ENCODE measurements at places on chromosomes 12 and 14.
A peak's percentile ranks its signal among the peaks of the same experiment; 100 is the strongest.

GRCh38 chr12:4829793-4830162 is 79.9 kb upstream of the KCNA1 start:
- DNase-seq, result no peak

GRCh38 chr14:54342806-54343205 is 54.0 kb upstream of the CDKN3 start:
- no peak for DNase-seq

DNA sequence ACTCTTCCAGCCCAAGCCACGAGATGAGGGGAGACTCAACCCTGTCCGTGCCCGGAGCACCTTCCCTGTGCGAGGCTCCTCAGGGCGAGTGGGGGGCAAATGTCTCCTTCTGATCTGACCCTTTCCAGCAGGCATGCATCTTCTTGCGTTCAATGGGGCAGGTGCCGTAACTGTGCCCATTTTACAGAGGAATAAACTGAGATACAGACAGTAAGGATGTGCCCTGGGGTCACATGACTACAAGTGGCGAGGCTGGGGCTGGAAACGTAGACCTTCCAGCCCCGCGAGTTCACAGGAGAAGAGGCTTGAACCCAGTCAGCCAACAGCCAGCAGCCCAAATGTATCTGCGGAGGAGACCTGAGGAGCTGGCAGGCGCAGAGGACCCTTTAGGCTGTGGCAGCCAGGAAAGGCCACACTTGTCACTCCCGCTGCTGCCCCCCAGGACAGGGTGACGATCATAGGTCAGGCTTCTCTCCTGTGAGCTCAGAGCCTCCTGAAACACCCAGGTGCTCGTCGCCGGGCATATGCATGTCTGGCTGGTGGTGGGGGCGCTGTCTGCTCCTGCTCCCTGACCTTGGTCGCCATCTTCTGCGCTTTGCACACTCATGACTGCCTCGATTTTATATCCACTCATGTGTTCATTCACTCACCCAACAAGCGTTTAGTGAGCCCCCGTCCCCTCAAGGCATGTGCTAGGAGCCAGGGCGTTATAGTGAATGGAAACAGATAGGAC is 41.7 kb downstream of the CCDC88C start:
- no peak for DNase-seq

GRCh38 chr14:58501214-58501816 is 73.8 kb downstream of the KIAA0586 start:
- DNase-seq, result peak; percentile 50

DNA sequence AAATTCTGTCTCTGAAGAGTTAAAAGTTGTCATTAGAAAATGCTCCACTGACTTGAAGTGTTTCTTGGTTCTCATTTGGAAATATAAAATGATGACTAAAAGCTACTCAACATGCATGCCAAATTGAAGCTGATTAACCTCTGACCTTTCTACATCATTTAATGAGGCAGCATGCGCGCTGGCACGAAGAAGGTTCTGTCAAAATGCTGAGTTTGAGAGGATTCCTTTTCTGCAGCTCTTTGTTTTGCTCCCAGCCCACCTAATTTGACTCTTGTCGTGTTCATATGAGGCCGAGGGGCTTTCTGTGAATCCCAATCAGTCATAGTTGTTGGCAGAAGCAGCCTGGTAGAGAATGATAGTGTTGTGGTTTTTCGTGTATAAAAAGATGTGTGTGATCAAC is 153.4 kb downstream of the BRMS1L start:
- DNase-seq, result no peak

- no peak for DNase-seq
Measured at GRCh38 chr12:46608431-46609272, 217.1 kb downstream of the SLC38A4 start.

GRCh38 chr12:19671695-19672094 is 232.4 kb downstream of the AEBP2 start:
- DNase-seq, result no peak

GRCh38 chr12:118061873-118062843 is 1.2 kb upstream of the WSB2 start:
- no peak for DNase-seq

- DNase-seq, result no peak
Measured at GRCh38 chr14:55347040-55347439, 64.6 kb downstream of the ATG14 start.

- DNase-seq, result no peak
Measured at GRCh38 chr14:63933711-63934110, 80.9 kb downstream of the SYNE2 start.

GRCh38 chr12:91056488-91056887 is 1.3 kb downstream of the KERA start:
- DNase-seq, result no peak

GRCh38 chr12:67045650-67046049 is 223.5 kb upstream of the CAND1 start:
- no peak for DNase-seq

Data from NAMALWA (cell line).